ENCODE measurements at places on chromosomes 5 and 9.

- no peak for DNase-seq
Measured at GRCh38 chr9:131358556-131358955, 35.3 kb upstream of the PRRC2B start.

- DNase-seq = no peak
Measured at GRCh38 chr5:95936812-95937397, 24.7 kb downstream of the ELL2 start.

DNA sequence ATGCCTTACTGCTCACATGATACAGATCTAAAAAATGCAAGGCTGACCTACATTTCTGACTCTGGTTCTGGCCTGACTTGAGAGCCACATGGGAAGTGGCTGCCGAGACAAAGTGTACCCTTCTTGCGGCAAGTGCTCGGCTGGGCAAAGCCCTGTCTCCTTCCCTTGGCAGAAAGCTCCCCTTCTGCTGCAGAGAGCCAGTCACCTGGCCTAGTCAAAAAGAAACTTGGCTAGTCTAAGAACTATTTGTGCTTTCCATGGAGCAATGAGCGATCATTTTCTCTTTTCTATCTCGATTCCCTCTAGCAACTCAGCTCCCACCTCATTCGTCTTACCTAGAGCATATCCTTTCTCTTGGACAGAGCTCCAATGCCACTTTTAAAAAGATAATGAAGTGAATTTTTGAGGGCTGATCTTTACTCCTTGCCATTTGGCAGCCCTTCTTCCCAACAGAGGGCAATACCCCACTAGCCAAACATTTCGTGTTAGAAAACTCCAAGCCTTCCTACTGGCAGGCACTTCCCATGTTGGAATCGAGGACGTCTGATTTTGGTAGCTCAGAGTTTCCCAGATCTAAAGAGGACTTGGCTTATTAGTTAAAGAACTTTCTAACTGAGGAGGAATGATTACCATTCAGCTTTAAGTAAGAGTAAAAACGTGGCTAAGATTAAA is 108.1 kb upstream of the PRRC1 start:
- DNase-seq = no peak

DNA sequence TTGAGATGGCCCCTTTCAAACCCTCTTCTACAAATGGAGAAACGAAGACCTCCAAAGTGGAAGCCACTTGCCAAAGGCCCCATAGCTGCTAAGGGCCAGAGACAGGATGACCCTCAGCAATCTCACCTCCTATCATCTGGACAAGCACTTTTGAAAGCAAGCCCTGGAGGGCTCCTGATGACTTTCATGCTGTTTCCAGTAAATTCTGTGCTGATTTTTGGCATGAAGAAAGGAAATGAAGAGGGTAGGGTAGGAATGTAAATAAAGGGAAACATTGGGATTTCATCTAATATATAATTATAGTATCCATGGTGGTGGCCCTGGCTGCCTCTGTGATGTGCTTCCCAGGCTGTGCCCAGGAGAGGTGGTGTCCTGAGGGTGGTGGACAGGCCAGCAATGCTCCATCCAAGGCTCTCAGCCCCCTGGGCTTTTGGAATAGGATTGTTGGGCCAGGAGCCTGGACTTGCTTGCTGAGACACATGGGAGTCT is 208.0 kb upstream of the TRIM32 start:
- no peak for DNase-seq

DNA sequence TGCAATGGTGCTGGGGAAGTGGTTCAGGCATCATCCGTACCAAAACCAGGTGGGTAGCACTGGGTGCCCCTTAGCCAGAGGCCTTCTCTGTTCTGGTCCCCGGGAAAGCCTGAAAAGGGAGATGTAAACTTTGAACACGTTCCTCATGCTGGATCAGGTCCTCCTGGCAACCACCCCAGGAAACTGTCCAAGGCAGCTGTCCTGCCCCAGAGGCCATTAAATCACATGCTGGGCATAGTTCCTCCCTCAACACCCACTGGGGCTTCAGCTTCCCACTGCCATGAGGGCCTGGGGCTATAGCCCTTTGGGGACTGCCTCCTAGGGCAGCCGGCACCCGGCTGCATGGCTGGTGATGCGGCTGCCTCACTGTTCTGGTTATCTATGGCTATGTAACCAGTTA is 228.9 kb upstream of the MVB12B start:
- DNase-seq = no peak

- DNase-seq = no peak
Measured at GRCh38 chr9:131836021-131836420, 96.1 kb upstream of the RAPGEF1 start.

- DNase-seq = no peak
Measured at GRCh38 chr9:110143485-110143884, 64.5 kb downstream of the C9orf152 start.

DNA sequence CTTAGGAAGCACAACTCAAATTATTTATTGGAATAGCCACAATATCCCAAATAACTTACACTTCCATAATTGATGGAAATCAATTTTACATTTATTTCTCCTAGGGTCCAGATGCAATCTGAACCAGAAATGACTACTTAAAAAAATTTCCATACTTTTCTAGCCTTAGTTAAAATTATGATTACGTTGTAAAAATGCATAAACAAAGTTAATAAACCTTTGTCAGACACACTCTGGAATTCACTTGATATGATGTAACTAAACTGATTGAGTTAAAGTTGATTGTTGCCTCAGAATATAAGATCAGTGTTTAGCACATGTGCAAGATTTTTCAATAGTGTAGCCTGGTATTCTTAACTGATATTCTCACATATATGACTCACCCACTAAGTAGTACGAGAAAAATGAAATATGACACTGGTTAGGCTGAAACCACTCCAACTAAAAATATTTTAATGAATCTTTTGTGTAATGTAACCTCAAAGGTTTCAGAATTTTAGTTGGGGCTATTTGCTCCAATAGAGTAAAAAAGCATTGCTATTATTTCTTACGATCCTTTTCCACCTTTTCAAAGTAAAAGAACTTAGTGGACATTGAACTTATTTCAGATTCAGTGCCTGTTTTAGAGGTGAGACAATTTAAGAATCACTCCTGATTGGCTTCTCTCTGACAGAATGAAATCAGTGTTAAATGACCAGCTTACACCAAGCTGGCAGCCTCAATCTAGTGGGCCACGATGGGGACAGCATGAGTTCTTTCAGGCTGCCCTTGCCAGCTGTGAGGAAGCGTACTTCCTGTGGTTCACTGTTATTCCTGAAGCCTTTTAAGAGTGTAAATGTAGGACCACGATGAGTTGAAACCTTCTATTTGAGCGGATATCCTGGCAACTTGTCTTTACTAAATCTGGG is 277.2 kb upstream of the CDH9 start:
- DNase-seq = peak; percentile 58

DNA sequence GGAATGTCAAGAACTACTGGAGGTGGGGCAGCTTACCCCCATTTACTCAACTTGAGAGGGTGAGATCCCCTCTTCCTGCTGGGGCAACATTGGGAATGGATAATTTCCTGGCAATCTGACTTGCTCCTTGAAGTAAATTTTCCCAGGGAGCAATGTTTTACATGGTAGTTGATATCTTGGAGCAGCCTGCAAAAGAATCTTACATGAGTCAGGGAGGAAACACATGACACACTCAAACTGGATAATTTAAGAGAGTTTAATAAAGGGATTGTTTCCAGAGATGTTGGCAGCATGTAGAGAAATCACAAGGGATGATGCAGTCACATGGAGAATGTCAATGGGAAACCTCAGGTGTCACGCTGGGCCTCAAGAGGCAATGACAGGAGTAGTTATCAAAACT is 212.5 kb downstream of the GAS1 start:
- DNase-seq = no peak

DNA sequence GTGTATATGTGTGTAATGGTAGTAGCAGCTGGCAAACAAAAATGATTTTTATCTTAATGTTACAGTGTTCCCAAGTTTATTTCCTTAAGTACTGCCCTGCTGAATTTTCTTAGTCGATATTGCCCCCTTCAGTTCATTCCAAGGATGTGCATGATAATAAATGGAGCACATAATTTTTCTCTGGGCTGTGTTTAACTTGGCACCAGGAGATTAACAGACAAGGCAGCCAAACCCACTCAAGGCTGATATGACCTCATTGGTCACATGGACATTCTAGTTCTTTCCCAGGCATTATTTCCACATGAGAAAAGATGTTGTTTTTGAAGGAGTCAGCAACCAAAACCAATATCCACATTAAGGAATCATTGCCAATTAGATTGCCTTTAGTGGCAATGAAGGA is 61.8 kb downstream of the COX7C start:
- DNase-seq = peak; percentile 59

Measured in RWPE1 (cell line).